ENCODE measurements at places on chromosomes 4 and X. TPM values are rescaled to one million over a fixed set of nuclear protein-coding genes. Genes with fewer than 3 reads are reported as not detected.

- no peak for DNase-seq
Measured at GRCh38 chr4:87251106-87251505, 30.7 kb upstream of the KLHL8 start.

GRCh38 chrX:723781-724180 lies 93.2 kb downstream of the SHOX start:
- no peak for DNase-seq

The AKAP14 gene
- not detected for total RNA-seq

DNA sequence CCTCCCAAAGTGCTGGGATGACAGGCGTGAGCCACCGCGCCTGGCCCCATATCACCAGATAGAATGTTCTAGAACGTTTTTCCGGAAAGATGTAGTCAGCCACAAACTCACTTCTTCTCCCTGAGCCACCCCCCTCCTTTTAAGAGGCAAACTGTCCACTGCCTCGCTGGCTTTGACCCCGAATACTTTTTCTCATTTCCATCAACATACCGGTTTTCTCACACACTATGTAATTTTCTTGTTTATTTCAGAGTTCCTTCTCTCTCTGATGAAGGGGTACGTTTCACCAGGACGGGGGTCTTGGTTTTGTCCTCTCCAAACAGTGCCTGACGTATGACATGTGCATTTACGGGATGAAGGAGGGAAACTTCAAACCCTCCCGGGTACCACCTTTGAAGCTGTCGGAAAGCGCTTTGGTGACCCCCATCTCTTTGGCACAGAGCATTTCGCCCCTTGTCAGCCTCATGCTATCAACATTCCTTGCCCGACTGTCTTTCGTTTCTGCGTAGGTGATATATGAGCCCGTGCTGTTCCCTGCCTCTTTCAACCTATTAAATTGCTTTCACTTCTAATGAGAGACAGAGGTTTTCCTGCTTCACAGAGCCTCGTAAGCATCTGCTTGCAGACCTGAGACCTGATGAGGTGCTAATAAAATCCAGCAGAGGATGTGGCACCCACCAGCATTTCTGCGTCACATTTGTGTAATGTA lies 73.8 kb downstream of the CRLF2 start:
- DNase-seq = no peak

- DNase-seq = no peak
Measured at GRCh38 chrX:41478381-41478911, 31.3 kb downstream of the NYX start.

The PHF8 gene
- total RNA-seq = 20.1 TPM

GRCh38 chr4:15779306-15779705 lies 1.2 kb downstream of the CD38 start:
- peak; percentile 32 for DNase-seq

DNA sequence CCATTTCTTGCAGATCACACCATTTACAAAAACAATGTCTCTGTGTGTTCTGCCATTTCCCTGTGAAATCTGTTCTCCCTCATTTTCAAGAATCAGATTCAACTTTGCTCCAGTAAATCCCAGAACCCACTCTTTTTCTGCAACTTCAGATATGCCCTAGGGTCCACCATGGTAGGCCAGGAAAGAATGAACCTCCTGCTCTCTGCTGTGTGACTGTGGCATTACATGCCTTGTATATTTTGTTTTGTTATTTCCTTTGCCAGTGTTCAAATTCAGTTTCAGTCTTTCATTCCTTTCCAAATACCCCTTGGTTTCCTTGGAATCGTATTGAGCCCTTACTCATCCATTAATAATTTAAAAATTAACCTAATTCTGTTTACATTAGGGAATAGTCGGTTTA lies 290.2 kb upstream of the VCX start:
- no peak for DNase-seq

The BGN gene
- 57.7 TPM for total RNA-seq

The CDS1 gene
- 5.3 TPM for total RNA-seq

The RENBP gene
- total RNA-seq = 4.4 TPM

The CSAG2 gene
- total RNA-seq = not detected

The TSPAN7 gene
- 14.1 TPM for total RNA-seq

DNA sequence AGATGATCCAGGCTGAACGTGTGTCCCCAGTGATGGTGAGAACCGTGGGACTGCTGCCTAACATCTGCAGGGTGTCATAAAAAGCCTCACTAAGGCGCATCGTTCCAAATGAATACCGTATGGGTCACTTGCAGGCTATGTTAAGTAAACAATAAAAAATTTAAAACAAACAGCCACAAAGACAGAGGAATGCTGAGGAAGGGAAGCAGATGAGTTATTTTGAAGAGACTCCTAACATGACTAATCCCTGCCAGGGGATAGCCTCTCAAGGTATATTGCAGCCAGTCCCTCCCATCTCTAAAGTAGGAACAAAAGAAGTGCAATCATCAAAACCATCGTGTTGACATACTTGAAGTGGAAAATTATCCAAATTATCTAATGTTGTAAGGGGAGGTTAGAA lies 83.8 kb downstream of the UNC5C start:
- no peak for DNase-seq

The FSTL5 gene
- total RNA-seq = 2.1 TPM

DNA sequence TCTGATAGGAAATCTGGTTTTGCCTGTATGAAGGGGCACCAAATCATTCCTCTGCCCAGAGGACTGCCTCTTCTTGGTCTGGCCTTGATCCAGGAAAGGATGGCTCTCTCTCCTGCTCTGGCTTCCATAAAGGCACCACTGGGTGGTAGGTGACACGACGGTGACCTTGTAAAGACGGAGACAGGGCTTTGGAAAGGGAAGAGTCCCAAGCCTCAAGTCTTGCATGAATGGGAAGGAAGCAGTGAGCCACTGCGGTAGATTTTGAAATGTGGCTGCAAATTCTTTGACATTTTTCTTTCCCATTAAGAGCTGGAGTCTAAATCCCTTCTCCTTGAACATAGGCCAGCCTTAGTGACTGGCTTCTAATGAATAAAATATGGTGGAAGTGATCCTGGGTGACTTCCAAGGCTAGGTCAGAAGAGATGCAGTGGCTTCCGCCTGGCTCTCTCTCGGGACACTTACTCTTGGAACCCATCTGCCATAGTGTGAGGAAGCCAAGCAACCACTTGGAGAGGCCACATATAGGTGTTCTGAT lies 347.4 kb downstream of the BCOR start:
- no peak for DNase-seq

DNA sequence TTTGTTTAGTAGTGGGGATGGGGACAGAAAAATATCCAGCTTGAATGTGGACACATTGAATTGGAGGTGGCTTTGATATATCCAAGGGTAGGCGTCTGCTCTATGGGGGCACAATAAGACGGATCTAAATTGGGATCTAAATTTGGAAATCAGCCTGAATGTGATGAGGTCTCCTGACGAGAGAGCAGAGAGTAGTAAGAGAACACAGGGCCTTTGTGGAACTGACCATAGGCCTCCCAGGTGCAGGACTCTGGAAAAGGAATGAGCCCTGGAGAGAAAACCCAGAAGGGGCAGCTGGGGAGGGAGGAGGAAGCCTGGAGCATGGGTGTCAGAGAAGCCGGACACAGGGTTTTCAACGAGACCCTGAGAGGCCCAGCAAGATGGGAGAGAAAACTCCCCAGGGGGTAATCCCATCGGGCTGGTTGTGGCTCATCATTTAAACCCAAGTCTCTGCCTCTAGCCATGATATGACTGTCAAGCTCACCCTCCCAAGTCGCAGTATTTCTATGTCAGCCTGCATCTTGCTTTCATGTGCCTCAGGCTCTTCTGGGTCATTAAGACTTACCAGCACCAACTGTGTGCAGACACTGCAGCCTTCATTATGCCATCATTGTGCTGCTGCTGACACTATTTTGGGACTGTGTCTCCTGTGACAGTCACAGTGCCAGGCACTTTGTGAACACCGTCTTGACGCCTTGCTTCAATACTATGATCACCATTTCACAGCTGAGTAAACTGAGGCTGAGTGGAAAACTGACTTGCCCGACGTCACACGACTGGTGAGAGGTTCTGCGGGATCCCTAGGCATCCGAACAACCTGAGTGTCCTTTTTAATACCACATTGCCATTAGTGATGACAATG lies 57.1 kb downstream of the ANAPC4 start:
- DNase-seq = no peak

- no peak for DNase-seq
Measured at GRCh38 chr4:128322986-128323385, 35.4 kb upstream of the PGRMC2 start.

The GRIA3 gene
- 6.0 TPM for total RNA-seq

- no peak for DNase-seq
Measured at GRCh38 chr4:37431417-37431743, 186.8 kb downstream of the NWD2 start.

GRCh38 chrX:77436682-77437081 lies 10.5 kb upstream of the FGF16 start:
- DNase-seq = no peak

The SOD3 gene
- 27.1 TPM for total RNA-seq

The GAGE12H gene
- total RNA-seq = not detected

DNA sequence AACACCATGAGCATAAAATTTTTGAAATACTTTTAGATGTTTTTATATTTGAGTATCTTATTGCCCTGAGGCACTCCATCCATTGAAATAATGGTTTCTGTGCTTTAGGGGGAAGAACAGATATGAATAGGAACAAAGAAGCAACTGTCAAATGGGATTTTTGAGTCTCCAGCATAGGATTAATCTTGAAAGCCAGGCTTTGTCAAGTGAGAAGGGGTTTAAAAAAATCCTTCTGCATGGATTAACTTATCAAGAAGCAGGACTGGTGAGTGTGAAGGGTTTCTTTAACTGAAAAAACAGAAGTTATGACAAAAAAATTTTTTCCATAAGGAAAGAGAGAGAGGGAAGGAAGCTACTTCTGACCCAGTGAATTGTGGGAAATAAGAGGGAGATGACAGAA lies 7.6 kb upstream of the NUDT9 start:
- DNase-seq = no peak

DNA sequence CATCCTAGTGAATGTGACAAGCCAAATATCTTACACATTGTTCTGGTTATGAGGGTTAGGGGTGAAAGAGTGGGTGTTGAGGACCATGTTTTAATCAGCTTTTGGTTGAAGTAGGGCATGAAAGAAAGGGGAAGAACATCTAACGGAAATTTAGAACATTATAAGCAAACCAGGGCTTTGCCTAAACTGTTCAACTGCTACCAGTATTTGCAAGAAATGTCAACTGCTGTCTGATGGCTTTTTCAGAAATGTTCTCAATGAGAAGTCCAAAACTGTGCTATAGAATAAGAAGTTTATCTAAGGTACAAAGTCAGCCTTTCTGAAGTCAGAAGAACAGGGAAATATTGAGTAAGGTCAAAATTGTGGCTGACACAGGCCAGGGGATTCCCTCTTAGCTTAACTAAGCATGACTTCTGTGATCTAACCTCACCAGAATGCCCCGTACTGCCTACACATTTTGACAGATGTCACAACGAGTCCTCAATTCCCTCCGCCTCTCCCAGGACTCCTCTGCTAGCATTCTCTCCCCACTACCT lies 67.1 kb downstream of the DTHD1 start:
- no peak for DNase-seq

The MSANTD1 gene
- 0.85 TPM for total RNA-seq

GRCh38 chr4:11496351-11496829 lies 67.7 kb upstream of the HS3ST1 start:
- no peak for DNase-seq

- DNase-seq = no peak
Measured at GRCh38 chr4:5928274-5928673, 35.4 kb upstream of the CRMP1 start.

The PNCK gene
- total RNA-seq = 10.3 TPM

GRCh38 chr4:9867751-9868425 lies 86.5 kb downstream of the DRD5 start:
- DNase-seq = no peak

The GPR119 gene
- total RNA-seq = not detected

DNA sequence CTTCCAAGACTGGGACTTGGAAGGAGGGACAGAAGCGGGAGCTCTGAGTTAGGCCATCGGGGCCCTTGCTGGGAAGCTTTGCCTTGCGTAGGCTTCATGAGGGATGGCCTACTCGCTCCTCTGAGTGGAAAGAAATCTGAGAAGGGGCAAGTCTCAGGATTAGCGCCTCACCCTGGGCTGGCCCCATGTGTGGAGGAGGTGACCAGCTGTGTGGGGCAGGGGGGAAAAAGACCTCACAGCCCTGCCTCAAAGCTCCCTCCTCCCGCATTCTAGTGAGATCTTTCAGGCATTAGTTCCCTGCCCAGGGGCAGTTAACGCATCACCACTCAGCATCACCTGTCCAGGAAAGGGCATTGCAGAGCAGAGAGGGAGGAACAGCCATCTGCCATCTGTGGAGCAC lies 156.1 kb downstream of the ENPP6 start:
- DNase-seq = no peak

GRCh38 chrX:37077646-37078433 lies 69.7 kb downstream of the FAM47C start:
- DNase-seq = no peak

The JCHAIN gene
- 4.5 TPM for total RNA-seq

The MAD2L1 gene
- 15.5 TPM for total RNA-seq

The HNRNPDL gene
- 195 TPM for total RNA-seq

- no peak for DNase-seq
Measured at GRCh38 chr4:169941141-169941540, 85.1 kb downstream of the MFAP3L start.

The GAGE12F gene
- total RNA-seq = not detected

The DTHD1 gene
- not detected for total RNA-seq

The SLC25A43 gene
- total RNA-seq = 12.4 TPM

DNA sequence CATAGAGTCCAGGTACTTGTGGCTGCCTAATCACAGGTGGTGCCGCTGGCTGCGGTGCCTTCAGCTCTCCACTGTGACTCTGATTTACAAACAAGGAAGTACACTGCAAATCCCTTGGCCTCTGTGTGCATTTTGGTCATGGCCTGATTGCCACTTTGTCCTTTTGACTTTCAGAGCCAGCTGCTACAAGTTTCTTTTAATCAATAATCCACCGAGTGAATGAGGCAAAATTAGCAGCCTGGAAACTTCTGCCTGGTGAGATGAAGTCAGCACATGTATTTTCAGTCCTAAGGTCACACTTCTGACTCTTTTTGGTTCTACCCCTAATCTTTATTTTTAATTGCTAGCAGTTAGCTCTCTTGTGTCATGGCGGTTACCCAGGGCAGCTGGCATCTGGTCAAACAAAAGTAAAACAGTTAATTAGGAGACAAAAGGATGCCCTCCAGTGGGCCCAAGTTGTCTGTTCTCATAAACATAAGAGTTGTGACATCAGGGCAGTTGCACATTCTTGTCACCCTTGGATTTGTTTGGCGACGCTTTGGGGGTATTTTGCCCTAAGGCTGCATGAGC lies 62.3 kb upstream of the LNX1 start:
- no peak for DNase-seq

DNA sequence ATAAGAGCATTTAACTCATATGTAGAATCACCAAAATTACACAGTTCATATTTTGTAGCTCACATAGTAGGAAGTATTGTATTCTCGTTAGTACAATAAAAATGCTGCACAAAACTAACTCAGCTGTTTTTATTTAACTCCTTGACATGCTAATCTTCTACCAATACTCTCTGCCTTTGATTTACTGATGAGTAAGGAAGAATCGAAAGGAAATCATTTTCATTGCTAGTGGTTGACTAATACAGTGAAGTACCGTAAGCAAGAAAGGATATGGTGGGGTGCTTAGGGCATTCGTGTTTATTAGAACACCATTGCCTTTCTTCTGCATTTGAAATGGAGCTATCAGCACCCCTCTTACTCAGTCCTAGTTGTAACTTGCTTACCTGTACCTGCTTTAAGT lies 1239.1 kb upstream of the TENM3 start:
- no peak for DNase-seq

The MAGEC3 gene
- total RNA-seq = not detected

- DNase-seq = no peak
Measured at GRCh38 chrX:51494409-51494808, 2.0 kb downstream of the NUDT11 start.

GRCh38 chrX:40644176-40644575 lies 3.2 kb downstream of the CXorf38 start:
- no peak for DNase-seq

The HUWE1 gene
- total RNA-seq = 91.4 TPM

The CXorf65 gene
- total RNA-seq = not detected
